ENCODE measurements at places on chromosomes 7 and 10.

DNA sequence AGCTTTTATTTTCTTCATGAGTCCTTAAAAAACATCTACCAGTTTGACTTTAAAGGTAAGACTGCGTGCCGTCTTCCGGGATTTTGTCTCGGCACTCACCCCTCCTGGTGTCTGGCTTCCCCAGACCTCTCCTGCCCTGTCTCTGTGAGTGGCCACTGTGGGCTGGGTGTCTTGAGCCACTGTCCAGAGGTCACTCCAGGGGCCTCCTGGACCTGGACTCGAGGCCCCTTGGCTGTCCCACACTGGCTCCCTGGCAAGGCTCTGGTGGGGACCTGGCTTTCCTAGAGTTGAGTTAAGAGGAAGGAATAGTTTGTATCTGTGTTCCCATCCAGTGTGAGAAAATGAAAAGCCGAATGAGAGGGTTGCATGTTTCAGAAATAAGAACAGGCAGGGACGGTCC, 95.5 kb downstream of the NKX6-2 start:
- DNase-seq = no peak

DNA sequence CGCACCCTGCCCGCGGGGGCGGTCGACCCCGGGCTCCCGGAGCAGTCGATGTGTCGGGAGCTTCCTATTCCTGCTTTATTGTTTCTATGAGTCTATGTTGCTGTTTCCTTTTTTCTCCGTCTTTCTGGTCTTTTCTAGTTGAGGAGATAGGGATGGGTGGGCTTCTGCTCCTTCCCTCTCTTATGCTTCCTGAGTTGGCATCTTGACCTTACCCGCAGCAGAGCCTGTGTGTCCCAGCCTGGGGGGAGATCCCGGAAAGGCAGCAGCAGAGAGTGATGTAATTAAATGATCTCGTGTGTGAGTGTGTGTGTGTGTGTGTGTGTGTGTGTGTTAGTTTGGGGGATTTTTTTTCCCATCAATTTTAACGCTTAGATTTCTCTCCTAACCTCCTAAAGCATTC, 486 bp upstream of the SORCS1 start:
- no peak for DNase-seq

DNA sequence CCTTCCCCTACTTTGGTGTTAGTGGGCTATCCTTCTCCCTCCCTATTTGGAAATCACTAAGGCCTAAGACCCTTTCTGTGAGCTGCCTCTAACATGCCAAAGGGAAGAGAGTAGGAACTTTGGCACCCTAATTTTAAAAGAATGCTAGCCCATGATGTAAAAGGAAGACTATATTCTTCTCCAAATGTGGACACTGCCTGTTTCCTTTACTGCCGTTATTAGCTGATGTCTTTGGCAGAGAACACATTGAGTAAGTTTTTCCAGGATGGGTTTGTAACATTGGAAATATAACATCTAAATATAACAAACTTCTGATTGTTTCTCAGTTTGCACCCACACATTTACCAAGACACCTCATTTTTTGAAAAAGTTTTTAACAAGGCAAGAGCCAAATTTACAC, 56.9 kb upstream of the TNKS2 start:
- no peak for DNase-seq

DNA sequence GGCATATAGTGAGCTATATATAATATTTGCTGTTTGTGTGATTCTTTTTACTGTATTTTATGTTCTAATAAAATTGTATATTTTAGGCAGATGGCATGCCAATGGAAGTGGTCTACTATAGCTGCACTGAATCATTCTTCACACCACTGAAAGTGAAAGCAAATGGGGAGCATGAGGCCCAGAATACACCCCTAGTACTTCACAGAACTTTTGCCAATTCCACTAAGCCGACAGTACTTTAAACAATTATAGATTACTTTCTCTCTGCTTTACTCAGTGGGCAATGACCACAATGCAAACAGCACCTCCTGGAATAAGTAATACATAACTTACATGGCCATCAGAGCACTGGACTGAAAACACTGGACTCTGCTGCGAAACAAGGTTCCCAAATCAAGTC, 70.2 kb downstream of the ANKRD26 start:
- no peak for DNase-seq

DNA sequence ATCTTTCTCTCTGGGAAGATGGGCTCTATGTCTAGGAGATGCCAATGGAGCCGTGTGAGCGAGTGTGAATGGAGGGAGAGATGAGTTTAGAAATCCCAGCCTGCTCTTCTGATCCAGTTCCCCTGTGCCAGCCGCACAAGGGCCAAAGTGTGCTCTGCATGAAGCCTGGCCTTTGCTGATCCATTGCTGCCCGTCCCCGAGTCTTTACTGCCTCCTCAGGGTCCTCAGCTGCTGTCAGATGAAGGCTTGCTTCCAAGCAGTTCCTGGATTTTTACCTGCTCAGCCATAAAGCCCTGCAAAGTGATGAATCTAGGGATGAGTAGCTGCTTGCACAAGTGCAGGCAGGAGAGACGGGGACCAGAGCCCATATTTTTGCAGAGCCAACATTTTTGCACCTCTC, 115.9 kb downstream of the ZMIZ1 start:
- DNase-seq = no peak

DNA sequence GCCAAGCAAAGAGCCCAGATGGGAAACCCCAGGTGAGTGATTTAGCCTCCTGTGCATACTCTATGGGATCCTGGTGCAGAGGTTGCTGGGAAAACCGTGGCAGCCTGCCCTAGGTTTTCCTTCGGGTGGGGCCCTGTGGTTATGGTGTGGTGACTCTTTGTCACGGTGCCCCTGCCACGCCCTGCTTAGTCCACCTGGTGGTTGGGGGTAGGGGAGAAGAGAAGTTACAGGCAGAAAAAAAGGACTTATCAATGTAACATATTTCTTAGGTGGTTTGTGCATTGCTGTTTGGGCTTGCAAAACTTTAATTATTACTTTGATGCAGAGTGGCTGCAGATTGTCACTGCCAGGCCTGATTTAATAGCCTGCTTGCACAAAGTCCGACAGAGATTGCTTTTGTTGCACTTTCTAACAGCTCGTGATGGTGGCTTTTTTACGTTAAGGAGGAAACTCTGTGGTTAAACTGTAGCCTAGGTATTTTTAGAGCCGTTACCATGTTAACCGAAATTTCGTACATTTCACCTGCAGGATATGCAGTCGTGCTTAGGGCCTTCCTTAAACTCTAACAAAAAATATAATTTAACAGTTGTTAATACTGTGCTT, 197.4 kb downstream of the RNLS start:
- DNase-seq = peak; percentile 79

DNA sequence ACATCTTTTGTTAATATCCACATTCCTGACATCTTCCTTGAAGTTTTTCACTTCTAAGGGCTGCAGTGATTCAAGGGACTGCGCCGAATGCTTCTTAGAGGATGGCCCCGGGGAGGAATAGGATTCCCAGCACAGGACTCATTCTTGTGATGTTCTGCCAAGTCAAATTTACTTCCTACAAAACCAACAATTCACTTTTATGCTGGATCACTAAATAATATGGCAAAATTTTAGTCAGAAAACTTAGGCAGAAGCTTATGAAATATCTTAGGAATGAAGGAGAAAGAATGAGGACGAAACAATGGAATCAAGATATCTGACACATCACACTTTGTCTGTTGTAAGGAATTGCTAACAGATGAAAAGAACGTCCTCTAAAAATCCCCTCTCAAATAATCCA, 151.5 kb downstream of the JAZF1 start:
- DNase-seq = no peak

GRCh38 chr10:96370584-96371157, 11.9 kb upstream of the OPALIN start:
- DNase-seq = peak; percentile 57

DNA sequence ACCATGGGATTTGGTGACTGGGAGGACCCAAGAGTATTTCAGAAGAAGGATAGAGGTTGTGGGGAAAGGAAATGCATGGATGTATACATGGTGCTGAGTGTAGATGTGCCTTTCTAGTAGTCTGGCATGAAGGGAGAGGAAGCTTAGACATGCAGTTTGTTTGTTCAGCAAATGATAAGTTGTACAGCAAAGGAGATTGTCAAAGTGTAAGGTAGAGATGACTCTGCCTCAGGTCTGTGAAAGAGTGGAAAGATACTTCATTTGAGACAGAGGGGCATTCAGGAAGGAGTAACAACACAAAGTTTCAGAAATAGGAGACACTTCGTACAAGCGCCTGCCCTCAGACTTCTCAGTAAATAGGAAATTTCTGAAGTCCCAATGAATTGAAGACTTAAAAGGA, 152.3 kb downstream of the CELF2 start:
- no peak for DNase-seq

DNA sequence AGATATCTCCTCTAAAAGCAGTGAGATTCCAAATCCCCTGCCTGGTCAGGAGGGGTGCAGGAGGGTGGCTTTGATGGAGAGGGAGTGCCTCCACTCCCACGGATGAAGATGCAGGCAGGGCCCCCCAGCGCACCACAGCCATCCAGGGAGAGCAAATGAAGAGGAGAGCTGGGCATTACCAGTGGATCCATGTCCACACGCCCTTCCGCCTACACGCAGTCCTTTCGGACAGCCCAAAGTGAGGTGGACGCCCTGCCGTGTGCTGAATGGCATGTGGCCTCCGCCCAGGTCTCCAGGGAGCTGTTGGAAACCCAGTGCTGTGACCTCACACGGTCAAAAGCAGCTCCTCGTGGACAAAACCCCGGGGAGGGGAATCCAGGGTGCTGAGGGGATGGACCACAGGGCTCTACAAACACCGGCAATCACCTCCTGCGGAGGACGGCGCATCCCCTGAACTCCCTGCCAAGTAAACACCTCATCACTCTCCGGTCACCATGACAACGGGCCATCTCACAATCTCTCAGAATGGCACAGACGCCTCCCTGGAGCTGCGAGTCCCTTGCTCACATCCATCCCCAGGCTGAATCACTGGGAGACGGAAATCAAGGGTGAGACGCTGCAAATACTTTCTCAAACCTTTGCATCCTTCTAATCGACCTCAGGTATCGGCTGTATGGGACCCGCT, 35.0 kb upstream of the DNAAF5 start:
- DNase-seq = no peak

GRCh38 chr7:132437730-132438129, 138.5 kb downstream of the PLXNA4 start:
- DNase-seq = peak; percentile 46

- DNase-seq = no peak
Observed at GRCh38 chr7:157457355-157458253, 120.8 kb downstream of the DNAJB6 start.

DNA sequence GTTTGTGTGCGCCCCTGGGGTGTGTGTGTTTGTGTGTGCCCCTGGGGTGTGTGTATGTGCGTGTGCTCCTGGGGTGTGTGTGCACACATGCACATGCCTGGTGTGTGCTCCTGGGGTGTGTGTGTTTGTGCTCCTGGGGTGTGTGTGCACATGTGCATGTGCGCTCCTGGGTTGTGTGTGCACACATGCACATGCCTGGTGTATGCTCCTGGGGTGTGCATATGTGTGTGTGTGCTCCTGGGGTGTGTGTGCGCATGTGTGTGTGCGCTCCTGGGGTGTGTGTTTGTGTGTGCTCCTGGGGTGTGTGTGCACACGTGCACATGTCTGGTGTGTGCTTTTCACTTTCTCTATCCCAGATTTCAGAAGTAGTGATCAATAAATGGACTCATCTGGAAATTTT, 321.0 kb downstream of the WDR37 start:
- DNase-seq = no peak

DNA sequence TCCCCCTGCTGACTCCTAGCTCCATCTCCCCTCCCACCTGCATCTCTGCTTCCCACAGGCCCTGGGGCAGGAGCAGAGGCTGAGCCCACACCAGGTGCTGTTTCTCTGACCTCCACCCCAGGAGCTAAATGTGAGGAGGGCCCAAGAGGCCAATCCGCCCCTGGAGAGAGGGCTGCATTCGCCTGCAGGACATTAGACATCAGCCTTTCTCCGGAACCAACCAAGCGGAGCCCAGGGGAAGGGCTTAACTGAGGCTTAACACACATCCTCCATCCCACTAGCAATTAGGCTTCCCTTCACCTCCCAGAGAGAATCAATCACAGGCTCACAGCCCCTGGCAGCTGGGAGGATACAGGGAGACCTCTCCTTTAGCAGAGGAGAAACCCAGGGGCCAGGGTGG, 50.5 kb downstream of the SH3PXD2A start:
- DNase-seq = no peak

- DNase-seq = no peak
Observed at GRCh38 chr7:150380463-150380862, 1.3 kb downstream of the ZNF775 start.

DNA sequence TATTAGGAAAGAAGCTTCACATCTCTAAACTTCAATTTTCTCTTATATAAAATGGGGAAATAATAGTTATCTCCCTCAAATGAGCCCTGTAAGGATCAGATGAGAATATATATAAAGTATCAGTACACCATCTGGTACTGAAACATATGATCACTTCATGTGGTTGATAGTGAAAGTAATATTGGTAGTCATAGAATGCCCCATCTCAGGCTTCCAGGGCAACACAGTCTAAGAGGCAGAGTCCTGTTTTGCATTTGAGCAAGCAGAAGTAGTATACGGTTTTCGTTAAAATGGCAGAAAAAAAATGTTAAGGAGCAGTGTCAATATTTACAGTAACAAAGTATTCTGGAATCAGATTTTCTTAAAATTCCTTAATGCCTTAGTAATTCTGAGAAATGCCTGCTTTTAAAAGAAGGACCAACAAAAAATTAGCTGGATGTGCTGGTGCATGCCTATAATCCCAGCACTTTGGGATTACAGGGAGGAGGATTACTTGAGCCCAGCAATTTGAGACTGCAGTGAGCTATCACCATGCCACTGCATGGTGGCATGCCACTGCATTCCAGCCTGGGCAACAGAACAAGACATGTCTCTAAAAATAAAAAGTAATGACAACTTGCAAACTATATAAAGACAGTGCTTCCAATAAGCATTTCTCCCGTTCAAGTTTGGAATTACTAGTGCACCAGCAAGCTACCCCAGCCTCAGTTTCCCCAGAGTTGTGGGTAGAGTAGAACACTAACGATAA, 19.8 kb downstream of the KBTBD2 start:
- no peak for DNase-seq

GRCh38 chr10:3968727-3969126, 183.7 kb upstream of the KLF6 start:
- DNase-seq = no peak

- no peak for DNase-seq
Observed at GRCh38 chr7:136023134-136023869, 46.1 kb upstream of the MTPN start.

DNA sequence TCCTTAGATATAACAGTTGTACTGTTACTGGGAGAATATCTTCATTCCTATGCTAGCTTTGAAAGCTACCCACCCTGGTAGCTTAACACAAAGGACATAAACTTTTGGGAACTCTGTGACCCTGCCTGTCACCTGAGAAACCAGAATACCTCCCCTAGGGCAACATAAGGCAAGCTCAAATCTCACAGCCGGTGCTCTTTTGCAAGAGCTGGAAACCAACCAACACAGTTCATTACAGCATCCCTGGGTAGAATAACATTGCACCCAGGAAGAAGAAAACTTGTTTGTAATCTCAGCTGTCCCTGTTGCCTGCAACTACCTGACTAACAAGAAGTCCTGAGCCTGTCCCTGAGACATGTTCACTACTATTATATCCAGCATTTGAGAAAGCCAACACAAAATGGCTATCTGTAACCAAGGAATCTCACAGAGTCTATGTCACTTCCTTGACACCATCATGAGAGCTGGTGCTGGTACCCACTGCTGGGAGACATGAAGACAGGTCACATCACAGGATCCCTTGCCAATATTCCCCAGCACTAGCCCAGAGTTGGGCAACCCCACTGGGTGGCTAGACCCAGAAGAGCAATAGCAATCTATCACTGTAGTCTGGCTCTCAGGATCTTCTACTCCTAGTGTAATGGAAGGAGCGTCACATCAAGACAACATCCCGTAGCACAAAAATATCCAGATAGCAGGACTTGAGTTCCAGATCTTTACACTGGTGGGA, 31.3 kb downstream of the AKR1C3 start:
- DNase-seq = no peak

GRCh38 chr7:7109934-7110333, 72.4 kb upstream of the C1GALT1 start:
- no peak for DNase-seq

All from CD4-positive, alpha-beta T cell treated with Interleukin-17A for 1 hour (primary cell).